ENCODE measurements at places on chromosomes 12 and 14.

GRCh38 chr14:99600232-99600888 lies 3.6 kb downstream of the CCDC85C start:
- DNase-seq, result no peak

DNA sequence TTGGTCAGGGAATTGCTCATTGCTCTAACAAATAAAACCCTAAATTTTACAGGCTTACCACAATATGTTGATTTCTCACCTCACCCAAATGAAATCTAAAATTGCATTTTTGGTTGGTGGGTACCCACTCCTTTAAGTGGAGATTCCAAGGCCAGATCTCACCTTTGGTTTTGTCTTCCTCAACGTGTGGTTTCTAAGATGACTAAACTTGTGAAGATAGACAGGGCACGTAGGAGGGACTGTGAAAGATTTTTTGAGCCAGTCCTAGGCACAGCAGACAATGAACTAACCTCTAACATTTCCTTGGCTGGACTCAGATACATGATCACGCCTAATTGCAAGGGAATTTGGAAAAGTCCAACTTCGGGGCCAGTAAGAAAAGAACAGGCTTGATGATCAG lies 1003.9 kb downstream of the FLRT2 start:
- DNase-seq, result no peak

- DNase-seq, result peak; percentile 63
Measured at GRCh38 chr12:52029685-52030084, 21.6 kb upstream of the NR4A1 start.

DNA sequence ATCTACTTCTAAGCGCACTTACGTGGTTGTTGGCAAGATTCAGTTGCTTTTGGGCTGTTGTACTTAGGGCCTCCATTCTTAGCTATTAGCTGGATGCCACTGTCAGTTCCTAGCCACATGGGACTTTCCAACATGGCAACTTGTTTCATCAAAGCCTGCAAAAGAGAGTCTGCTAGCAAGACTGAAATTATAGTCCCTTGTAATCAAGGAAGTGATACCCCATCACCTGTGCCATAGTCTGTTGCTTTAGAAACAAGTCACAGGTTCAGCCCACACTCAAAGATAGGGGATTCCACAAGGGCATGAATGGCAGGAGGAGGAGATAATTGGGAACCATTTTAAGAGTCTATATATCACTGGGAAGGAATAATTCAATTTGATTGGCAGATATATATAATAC lies 27.1 kb upstream of the SLC17A8 start:
- no peak for DNase-seq

DNA sequence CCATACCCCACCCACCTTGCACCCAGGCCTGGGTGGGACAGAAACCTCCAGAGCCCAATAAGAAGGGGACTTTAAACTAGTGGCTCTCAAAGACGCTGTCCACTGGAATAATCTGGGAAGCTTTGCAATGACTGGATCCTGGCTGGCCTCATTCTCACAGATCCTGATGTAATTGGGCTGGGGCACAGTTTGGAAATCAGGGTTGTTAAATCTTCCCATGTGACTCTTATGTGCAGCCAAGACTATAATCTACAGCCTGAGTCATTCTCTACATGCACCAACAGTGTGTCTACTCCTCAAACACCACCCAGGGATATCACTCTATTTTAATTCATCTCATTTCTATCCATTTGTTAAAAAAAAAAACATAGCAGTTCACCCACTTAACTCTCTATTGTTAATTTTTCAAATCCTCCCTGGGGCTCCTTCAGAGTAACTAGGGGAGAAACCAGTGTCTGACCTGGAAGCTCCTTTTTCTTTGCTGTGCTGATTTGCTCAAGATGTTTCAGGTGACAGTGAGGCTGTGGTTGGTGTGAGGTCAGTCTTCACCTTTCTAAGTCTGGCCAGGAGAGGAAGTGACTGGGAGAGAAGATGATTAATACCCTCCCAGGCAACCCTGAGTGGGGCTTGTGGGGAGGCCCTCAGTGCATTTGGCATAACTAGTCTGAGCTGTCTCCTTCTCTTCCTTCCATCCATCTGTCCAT lies 211.6 kb upstream of the SFSWAP start:
- DNase-seq, result peak; percentile 9

DNA sequence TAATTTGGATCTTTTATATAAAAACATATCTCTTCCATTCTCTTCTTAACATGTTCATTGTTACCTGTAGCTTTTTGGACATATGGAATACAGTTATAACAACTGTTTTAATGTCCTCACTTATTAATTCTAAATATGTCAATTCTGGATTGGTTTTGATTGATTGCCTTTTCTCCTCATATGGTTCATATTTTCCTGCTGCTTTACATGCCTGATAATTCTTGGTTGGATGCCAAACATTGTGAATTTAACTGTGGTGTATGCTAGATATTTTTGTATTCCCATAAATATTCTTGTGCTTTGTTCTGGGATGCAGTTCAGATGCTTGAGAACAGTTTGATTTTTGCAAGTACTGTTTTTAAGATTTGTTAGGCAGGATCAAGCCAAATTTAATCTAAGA lies 10.8 kb downstream of the C14orf132 start:
- DNase-seq, result no peak

DNA sequence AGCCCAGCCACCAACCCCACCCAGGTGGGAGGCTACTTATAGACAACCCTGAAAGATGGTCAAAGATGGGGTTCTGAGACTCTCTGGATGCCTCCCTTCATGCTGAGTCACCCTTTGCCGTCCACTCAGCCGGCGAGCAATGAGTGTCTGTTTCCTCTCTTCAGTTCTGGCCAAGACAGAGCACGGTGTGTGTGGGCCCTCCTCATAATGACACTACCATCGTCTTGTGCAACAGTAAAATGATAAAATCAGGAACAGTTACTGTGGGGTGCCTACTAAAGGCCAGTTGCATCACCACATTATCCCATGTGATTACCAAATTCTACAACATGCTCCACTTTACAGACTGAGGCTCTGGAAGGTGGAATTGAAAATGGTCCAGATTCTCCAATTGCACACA lies 7.0 kb upstream of the BDKRB1 start:
- DNase-seq, result peak; percentile 39

DNA sequence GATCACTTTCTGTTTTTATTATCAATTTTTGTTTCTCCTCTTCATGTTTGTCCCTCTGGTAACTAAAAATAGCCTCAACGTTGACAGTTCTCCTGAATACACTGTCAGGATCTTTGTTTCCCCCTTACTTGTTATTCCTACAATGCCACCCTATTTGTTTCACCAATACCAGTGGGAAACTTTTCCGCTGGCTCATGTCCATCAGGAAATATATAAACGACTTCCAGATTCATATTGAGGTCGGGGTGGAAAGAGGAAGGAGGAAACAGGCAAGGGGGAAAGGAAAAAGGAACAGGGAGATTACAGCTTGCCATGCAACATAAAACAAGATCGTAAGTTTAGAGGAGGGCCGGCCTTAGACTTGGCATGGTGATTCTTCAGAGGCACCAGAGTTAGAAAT lies 61.7 kb downstream of the BTBD7 start:
- no peak for DNase-seq

- no peak for DNase-seq
Measured at GRCh38 chr12:91357381-91357780, 174.8 kb upstream of the DCN start.

DNA sequence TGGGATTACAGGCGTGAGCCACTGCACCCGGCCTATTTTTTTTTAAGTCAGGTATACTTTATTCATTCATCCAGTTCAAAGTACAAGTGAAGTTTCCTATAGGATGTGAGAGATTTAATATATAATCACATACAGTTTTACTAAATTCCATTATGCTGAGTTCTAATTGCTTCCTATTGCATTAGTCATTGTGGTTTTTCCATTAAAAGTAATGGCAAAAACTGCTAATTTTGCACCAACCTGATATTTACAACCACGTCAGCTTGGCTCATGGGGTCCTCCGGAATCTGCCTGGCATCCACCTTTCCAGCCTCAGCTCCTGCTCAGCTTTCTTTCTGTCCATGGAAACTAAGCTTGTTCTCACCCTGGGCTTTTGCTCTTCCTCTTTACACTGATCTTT lies 67.0 kb upstream of the CSRP2 start:
- DNase-seq, result no peak

DNA sequence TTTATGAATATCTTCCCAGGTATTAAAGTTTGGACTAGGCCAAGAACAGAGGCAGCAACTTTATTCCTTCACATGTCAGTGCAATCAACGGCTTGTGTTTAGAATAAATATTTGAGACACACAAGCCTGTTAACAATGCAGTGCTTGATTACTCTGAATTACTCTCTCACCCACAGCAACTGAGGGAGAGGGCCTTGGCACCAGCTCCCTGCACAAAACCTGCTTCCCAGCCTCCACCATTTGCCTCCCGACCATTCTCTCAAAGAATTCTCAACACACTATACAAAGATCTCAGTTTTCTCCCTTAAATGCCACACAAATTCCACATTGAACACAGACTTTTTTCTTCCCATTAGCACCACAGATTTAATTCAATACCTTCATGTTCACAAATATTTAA lies 77.0 kb downstream of the STON2 start:
- no peak for DNase-seq

DNA sequence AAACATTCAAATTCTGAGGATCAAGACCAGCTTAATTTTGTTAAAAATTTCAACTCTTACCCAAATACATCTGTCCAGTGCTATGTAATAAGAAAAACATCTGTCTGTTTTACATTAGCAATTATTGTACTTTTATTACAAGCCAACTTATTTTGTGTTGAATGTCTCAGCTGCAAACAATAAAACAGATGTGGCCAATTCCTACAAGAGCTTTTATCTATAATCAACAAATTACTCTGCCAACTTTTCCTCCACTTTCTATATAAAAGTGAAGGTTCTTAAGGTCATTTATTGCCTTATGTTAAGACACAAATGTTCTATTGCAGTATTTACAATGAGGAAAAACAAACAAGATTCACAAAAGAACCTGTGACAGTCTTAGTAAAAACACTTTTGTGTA lies 72.7 kb downstream of the NOVA1 start:
- DNase-seq, result peak; percentile 43

GRCh38 chr14:55000381-55000780 lies 26.5 kb downstream of the WDHD1 start:
- no peak for DNase-seq

DNA sequence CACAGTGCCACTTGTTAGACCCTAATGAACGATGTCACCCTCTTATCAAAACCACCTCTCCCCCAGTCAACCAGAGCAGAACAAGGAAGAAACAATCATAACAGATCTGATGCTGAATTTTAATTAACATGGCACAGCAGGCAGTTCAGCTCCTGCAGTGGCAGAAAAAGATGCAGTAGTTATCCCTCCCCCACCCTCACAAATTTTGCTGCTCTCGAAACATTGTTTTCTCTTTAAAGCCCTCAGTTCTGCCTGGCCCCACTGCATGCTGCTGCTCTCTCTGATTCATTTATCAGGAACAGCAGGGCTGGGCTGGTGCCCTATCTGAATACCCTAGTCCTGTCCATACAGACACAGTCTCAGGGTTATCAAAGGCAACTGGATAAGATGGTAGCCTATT lies 12.2 kb downstream of the CCDC175 start:
- no peak for DNase-seq

DNA sequence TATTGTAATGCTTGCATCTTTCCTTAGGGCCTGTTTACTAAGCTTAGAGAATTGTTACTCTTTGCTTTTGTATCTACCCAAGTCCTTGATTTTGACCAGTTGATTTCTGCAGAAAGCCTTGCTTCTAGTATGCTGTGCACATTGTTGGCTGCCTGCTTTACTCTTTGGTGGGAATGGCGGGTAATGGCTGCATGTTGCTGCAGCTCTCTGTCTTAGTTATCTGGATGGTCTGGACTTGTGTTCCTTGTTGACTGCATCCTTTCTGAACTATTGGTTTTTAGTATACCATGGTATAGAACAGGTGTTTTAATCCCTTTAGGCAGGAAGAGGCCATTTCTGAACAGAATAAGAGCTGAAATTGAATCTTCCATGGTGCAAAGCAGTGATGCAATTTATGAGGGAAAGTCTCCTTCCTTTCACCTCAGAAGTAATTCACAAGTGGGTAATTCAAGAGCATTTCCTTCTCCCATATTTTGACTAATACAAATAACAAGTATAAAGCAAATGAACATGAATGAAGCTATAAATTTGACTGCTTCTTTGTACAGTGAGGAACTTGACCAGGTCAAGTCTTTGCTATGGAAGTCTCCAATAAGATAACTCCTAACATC lies 466.4 kb downstream of the NPAS3 start:
- DNase-seq, result no peak

DNA sequence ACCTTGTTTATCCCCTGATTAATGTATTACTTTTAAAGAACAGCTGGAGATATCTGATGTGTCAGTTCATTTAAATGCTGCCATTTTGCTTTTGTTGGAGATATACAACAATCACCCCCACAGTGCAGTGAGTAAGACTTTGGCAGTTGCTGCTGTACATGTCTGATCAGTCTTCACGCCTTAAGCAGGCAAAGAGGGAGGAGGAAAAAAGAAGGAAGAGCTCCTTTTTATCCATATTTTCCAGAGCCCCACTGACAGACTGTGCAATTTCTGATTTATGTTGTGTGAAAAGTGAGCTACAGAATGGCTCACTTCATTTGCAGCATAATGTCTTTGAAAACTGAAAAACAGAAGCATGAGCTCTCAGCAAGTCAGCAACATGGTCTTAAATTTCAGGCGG lies 319.7 kb upstream of the LRIG3 start:
- DNase-seq, result no peak

DNA sequence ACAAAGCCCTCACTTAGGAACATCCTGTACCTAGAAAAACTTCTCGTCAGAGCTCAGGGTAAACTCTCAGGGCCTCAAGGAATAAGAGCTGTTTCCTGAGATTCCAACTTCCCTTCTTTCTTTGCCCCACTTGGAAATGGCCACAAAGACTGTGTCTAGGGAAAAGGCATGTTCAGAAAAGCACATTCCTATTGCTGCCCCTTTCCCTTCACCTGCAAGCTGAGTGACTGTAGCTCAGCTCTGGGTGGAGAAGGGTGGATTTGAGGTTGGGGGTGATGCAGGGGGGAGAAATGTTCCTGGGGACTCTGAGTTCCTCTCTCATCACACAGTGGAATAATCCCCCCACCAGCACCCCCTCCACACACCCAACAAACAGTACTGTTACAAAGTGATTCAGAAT lies 6.8 kb downstream of the ENDOU start:
- DNase-seq, result no peak
